ENCODE measurements at places on chromosomes 2 and 18.

GRCh38 chr2:120741571-120742561 lies 6.2 kb downstream of the GLI2 start:
- DNase-seq, result no peak

- no peak for DNase-seq
Measured at GRCh38 chr2:57465967-57466366, 580.6 kb upstream of the VRK2 start.

GRCh38 chr2:8475349-8476031 lies 206.4 kb upstream of the ID2 start:
- peak; percentile 9 for DNase-seq

DNA sequence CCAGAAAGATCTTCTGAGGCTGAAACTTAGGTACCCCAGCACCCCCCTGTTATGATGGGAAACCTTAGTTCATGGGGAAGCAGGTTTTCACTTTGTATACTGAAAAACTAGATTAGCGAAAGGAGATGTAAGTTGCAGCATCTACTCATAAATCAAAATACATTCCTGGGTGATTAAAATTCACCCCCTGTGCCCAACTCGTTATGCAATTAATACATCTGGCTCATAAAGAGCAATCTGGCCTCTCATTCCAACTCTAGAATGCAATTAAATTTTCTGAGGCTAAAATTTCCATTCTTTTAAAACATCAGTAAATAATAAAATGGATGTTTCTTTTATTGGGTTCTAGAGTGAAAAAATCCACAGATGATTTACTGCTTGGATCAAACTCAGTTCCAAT lies 110.9 kb upstream of the BZW1 start:
- no peak for DNase-seq

DNA sequence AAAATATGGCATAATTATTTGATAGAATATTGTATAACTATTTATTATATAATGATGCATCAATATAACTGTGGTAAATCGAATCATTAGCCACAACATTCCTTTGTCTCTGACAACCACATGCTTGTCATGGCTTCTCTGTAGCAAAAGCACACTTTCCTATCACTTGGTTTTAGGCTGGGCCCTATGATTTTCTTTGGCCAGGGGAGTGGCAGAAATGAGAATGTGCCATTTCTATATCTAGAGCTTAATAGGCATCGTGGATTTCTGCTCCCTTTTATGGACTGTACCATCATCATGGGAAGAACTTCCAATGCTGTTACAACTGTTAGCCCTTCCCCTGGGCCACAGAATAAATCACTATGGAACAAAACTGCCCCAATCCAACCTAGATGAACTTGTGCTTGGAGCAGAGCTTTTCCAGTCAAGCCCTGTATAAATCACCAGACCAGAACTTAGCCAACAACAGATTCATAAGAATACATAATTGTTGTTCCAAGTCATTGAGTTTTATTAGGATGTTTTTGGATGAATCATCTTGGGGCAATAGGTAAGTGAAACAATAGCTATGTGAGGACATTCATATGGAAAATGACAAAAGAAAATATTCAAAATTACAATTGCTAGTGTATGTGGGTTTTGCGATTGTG lies 715.8 kb downstream of the ERBB4 start:
- no peak for DNase-seq

Measured in NCI-H1417 treated with DMSO at 0.1 percent for 48 hours (cell line).